GM23248 (cell line): ENCODE measurements at places on chromosomes 6 and 20. TPM values are rescaled to one million over a fixed set of nuclear protein-coding genes. Genes with fewer than 3 reads are reported as not detected.

- no peaks in the 10 kb centered on the region for H3K27me3 ChIP-seq
- DNase-seq: no peak
- H3K4me1 ChIP-seq: no peaks in the 10 kb centered on the region
- H3K27ac ChIP-seq: no peak overlapping the region
- no peaks in the 10 kb centered on the region for H3K36me3 ChIP-seq
Observed at GRCh38 chr20:40016392-40016791, 672.6 kb downstream of the MAFB start.

GTSF1L gene
- polyA plus RNA-seq: not detected in 2 replicates

GRCh38 chr6:4358414-4359107, 223.2 kb upstream of the ECI2 start:
- no peaks in the 10 kb centered on the region for H3K36me3 ChIP-seq
- H3K27ac ChIP-seq: peak overlapping the region; percentile 99
- peak; percentile 100 for DNase-seq
- no peaks in the 10 kb centered on the region for H3K27me3 ChIP-seq
- H3K4me3 ChIP-seq: peak overlapping the region; percentile 59

C6orf58 gene
- polyA plus RNA-seq: not detected in 2 replicates

GSTA3 gene
- not detected in 2 replicates for polyA plus RNA-seq

WFDC10B gene
- polyA plus RNA-seq: not detected in 2 replicates

GRCh38 chr6:33192105-33192646, at the start of gene COL11A2:
Gene COL11A2, minus strand, starts transcription at chr6:33192467. Its CDS starts 227 bp downstream, at chr6:33192240.
- no peak within 1 kb of the TSS for H3K27ac ChIP-seq
- H3K36me3 ChIP-seq: peaks cover 15% of the 10 kb centered on the region
- DNase-seq: no peak
- H3K4me1 ChIP-seq: no peaks in the 10 kb centered on the region
- peak within 1 kb of the TSS; percentile 66 for H3K4me3 ChIP-seq

- DNase-seq: no peak
- no peaks in the 10 kb centered on the region for H3K36me3 ChIP-seq
- H3K4me1 ChIP-seq: no peaks in the 10 kb centered on the region
Observed at GRCh38 chr20:47476452-47476851, 25.2 kb upstream of the NCOA3 start.

- no peaks in the 10 kb centered on the region for H3K27me3 ChIP-seq
- 0 out of 2 replicates have a peak overlapping the region, but pooled peaks have one; percentile 13 for H3K27ac ChIP-seq
- no peak overlapping the region for H3K4me3 ChIP-seq
- H3K4me1 ChIP-seq: peaks cover 32% of the 10 kb centered on the region
- DNase-seq: no peak
- no peaks in the 10 kb centered on the region for H3K36me3 ChIP-seq
Observed at GRCh38 chr6:125169522-125169921, 15.9 kb downstream of the TPD52L1 start.

GRCh38 chr20:46749147-46749546, 39.7 kb downstream of the SLC2A10 start:
- no peak overlapping the region for H3K4me3 ChIP-seq
- H3K27ac ChIP-seq: no peak overlapping the region
- peaks cover 17% of the 10 kb centered on the region for H3K4me1 ChIP-seq
- H3K27me3 ChIP-seq: no peaks in the 10 kb centered on the region; the same call in 1 of the 2 replicates

DNA sequence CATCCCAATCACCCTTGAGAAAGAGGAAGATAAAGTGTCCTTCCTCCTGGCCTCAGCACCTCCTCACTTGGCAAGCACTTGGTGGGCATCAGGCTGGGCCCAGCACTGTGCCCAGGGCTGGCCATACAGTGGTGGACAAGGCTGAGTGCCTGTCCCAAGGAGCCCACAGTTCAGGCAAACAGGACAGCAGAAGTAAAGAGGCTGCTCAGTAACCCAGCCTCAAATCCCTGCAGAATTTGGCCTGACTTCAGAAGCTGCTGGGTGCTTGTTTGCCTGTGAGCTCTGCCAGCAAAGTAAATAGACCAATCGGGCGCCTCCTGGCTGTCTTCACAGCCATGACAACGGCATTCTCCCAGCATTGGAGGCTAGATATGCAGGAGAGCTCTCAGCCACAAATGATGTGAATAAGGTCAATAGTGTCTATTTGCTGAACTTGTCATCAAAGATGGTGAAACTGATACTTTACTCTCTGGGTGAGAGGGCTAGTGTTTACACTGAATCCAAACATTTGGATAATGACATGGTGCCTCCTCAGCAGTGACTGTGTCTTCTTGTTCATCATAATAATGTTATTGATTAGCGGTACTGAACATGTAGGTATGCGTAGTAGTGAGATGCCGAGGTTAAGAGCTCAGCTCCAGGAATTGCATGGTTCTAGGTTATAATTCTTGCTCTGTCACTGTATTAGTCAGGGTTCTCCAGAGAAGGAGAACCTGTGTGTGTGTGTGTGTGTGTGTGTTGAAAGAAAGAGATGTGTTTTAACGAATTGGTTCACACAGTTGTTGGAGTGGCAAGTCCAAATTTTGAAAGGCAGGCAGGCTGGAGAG, 36.9 kb upstream of the FANCE start:
- no peaks in the 10 kb centered on the region for H3K36me3 ChIP-seq
- peaks cover 12% of the 10 kb centered on the region for H3K4me1 ChIP-seq
- H3K27me3 ChIP-seq: no peaks in the 10 kb centered on the region
- peak overlapping the region; percentile 45 for H3K27ac ChIP-seq

TAP2 gene
- 4.6 and 5.1 TPM in 2 replicates for polyA plus RNA-seq

- H3K4me1 ChIP-seq: no peaks in the 10 kb centered on the region
- H3K27ac ChIP-seq: no peak overlapping the region
- H3K27me3 ChIP-seq: no peaks in the 10 kb centered on the region
- DNase-seq: peak; percentile 12
- no peaks in the 10 kb centered on the region for H3K36me3 ChIP-seq
- H3K4me3 ChIP-seq: no peak overlapping the region
Observed at GRCh38 chr6:137297887-137298286, 78.7 kb upstream of the IFNGR1 start.

- H3K27me3 ChIP-seq: no peaks in the 10 kb centered on the region
- no peak overlapping the region for H3K27ac ChIP-seq
- no peak overlapping the region for H3K4me3 ChIP-seq
- no peaks in the 10 kb centered on the region; the same call in 1 of the 2 replicates for H3K36me3 ChIP-seq
Observed at GRCh38 chr6:10794239-10794638, 44.1 kb downstream of the MAK start.

- DNase-seq: no peak
- H3K4me1 ChIP-seq: no peaks in the 10 kb centered on the region
- H3K27ac ChIP-seq: no peak overlapping the region
- H3K4me3 ChIP-seq: no peak overlapping the region
- H3K36me3 ChIP-seq: no peaks in the 10 kb centered on the region
- peaks cover 12% of the 10 kb centered on the region; the same call in 1 of the 2 replicates for H3K27me3 ChIP-seq
Observed at GRCh38 chr6:41343641-41344187, 8.3 kb downstream of the NCR2 start.

DNA sequence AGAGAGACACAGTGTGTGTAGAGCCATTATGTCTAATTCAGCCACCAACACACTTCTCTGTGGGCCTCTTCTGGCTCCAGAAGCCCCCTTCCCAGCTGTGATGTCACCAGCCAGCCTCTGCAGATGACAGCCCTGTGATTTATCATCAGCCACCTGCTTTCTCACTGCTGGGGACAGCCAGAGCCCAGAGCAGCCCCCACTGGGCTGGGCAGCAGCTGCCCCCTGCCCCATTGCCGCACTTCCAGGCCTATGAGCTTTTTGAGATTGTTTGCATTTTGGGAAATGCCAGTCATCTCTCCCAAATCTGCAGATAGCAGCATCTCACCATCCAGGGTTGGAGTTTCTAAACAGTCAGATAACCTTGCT, 21.9 kb upstream of the STX16 start:
- H3K36me3 ChIP-seq: no peaks in the 10 kb centered on the region
- no peaks in the 10 kb centered on the region for H3K27me3 ChIP-seq
- H3K4me3 ChIP-seq: no peak overlapping the region
- DNase-seq: no peak
- H3K27ac ChIP-seq: no peak overlapping the region
- H3K4me1 ChIP-seq: peaks cover 28% of the 10 kb centered on the region

- no peaks in the 10 kb centered on the region for H3K36me3 ChIP-seq
- H3K27ac ChIP-seq: no peak overlapping the region
- DNase-seq: no peak
- peaks cover 8% of the 10 kb centered on the region; the same call in 1 of the 2 replicates for H3K27me3 ChIP-seq
- H3K4me1 ChIP-seq: no peaks in the 10 kb centered on the region
- H3K4me3 ChIP-seq: no peak overlapping the region
Observed at GRCh38 chr20:57591289-57592229, 28.7 kb downstream of the ZBP1 start.

- H3K4me3 ChIP-seq: no peak overlapping the region
- H3K27ac ChIP-seq: no peak overlapping the region
- H3K27me3 ChIP-seq: no peaks in the 10 kb centered on the region
- no peaks in the 10 kb centered on the region for H3K36me3 ChIP-seq
Observed at GRCh38 chr6:137801352-137802114, 65.5 kb upstream of the TNFAIP3 start.

RGS17 gene
- polyA plus RNA-seq: 0.36 and 0.75 TPM in 2 replicates

DNA sequence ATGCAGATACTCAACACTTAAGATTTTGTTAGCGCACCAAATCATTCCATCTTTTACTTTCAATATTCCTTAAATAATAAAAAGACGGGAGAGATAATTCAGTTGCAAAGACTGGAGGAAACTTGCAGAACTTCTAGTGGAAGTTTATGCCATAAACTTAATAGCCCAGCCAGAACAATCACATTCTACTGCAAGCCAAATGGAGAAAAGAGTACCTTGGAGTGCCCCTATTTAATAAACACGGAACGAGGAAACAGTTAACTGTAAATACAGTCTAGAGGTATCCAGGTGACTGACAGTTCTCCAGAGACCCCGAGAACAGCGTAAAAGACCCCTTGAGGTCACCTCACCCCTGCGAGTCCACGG, 635 bp downstream of the SLC35B3 start:
- peak overlapping the region; percentile 97 for H3K27ac ChIP-seq
- peak; percentile 35 for DNase-seq
- H3K27me3 ChIP-seq: no peaks in the 10 kb centered on the region
- peaks cover 33% of the 10 kb centered on the region for H3K4me1 ChIP-seq
- H3K4me3 ChIP-seq: peak overlapping the region; percentile 99
- H3K36me3 ChIP-seq: peaks cover 3% of the 10 kb centered on the region; the same call in 1 of the 2 replicates

DNA sequence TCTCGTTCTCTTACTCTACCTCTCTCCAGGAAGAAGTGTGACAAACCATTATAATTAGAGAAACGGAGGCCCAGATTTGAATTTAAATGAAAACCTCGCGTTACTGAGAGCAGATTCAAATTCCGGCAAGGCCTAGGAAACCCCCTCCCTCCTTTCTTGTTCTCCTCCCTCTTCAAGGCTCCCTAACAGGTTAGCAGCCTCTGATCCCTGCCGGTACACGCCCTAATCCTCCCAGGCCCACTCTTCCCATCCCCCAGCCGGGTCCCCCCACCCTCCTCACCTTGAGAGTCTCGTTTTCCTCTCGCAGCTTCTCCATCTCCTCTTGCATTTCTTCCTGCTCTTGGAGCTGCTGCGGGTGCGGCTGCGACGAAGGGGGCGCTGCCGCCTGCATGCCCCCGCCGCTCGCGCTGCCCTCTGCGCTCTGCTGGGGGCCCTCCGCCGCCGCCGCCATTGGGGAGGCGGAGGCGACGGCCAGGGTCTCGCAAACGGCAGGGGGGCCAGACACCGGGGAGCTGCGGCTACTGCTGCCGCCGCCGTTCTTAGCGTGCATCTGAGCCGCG, 3.8 kb downstream of the MTCL3 start:
- H3K36me3 ChIP-seq: no peaks in the 10 kb centered on the region
- no peaks in the 10 kb centered on the region for H3K27me3 ChIP-seq
- H3K4me1 ChIP-seq: peaks cover 6% of the 10 kb centered on the region; the same call in 1 of the 2 replicates
- H3K4me3 ChIP-seq: peak overlapping the region; percentile 80

OPN5 gene
- not detected in 2 replicates for polyA plus RNA-seq

- H3K4me1 ChIP-seq: peaks cover 7% of the 10 kb centered on the region
- no peak overlapping the region for H3K27ac ChIP-seq
- no peaks in the 10 kb centered on the region for H3K36me3 ChIP-seq
- H3K4me3 ChIP-seq: no peak overlapping the region
- no peak for DNase-seq
Observed at GRCh38 chr20:4608861-4609260, 112.8 kb upstream of the PRND start.

MYLK2 gene
- polyA plus RNA-seq: not detected in 2 replicates

PSORS1C2 gene
- 0.16 TPM in 1 of 2 replicates, not detected in the other for polyA plus RNA-seq

ZNF343 gene
- polyA plus RNA-seq: 7.0 and 8.1 TPM in 2 replicates

PPP1R14C gene
- 9.4 and 10.1 TPM in 2 replicates for polyA plus RNA-seq

FNDC1 gene
- 7.8 and 8.6 TPM in 2 replicates for polyA plus RNA-seq

DNA sequence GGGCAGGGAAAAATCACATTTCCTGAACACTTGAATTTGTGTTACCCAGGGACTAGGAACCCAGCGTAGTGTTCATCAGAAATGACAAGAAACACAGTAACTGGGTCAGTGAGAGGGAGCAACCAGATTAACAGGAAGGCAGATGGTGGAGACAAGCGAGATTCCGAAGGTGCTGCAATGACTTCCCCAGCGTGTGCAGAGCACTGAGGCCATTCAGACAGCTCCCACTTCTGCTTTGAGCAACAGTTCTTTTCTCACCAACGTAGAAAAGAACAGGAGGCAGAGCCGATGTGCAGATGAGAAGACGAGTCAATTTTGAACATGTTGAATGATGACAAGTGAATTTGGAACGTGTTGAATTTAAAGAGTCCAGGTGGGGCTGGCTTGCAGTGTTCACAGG, 63.1 kb upstream of the IFNGR1 start:
- no peaks in the 10 kb centered on the region for H3K36me3 ChIP-seq
- H3K27ac ChIP-seq: no peak overlapping the region
- no peaks in the 10 kb centered on the region for H3K27me3 ChIP-seq
- peaks cover 6% of the 10 kb centered on the region; the same call in 1 of the 2 replicates for H3K4me1 ChIP-seq

GRCh38 chr6:3749977-3750316, 1.6 kb downstream of the PXDC1 start:
- H3K36me3 ChIP-seq: no peaks in the 10 kb centered on the region
- peak overlapping the region; percentile 94 for H3K27ac ChIP-seq
- peak; percentile 91 for DNase-seq

GJA10 gene
- not detected in 2 replicates for polyA plus RNA-seq

- H3K36me3 ChIP-seq: no peaks in the 10 kb centered on the region
- H3K27ac ChIP-seq: no peak overlapping the region
- DNase-seq: no peak
Observed at GRCh38 chr20:11098888-11099287, 425.1 kb upstream of the JAG1 start.

HNF4A gene
- polyA plus RNA-seq: not detected in 2 replicates

GRCh38 chr6:167698540-167698939, 128.2 kb upstream of the AFDN start:
- DNase-seq: no peak
- no peaks in the 10 kb centered on the region for H3K27me3 ChIP-seq
- H3K4me1 ChIP-seq: no peaks in the 10 kb centered on the region
- no peak overlapping the region for H3K4me3 ChIP-seq

IRF4 gene
- polyA plus RNA-seq: 0.23 and 0.70 TPM in 2 replicates

BIRC7 gene
- not detected in 2 replicates for polyA plus RNA-seq

- no peaks in the 10 kb centered on the region for H3K36me3 ChIP-seq
- no peak overlapping the region for H3K4me3 ChIP-seq
- H3K27ac ChIP-seq: no peak overlapping the region
- no peaks in the 10 kb centered on the region for H3K27me3 ChIP-seq
Observed at GRCh38 chr6:62150048-62150663, 135.9 kb downstream of the KHDRBS2 start.

DNA sequence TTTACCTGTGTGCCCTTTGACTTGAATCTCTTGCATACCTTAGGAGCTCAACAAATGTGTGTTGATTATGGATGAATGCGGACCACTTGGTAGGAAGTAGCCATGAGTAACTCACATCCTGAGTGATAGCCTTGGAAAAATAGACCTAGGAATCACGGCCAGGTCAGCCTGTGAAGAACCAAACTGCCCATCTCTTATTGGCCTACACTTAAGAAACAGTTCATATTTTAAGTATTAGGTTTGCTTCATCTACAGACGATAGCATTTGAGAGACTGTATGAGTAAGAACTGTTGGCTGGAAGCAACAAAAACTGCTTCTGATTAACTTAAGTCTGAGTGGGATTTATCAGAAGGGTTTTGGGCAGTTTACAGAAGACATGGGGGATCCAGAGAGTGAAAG, 320.1 kb upstream of the PRND start:
- H3K27ac ChIP-seq: peak overlapping the region; percentile 28
- peaks cover 25% of the 10 kb centered on the region for H3K4me1 ChIP-seq
- no peaks in the 10 kb centered on the region for H3K36me3 ChIP-seq
- 0 out of 2 replicates have a peak overlapping the region, but pooled peaks have one; percentile 9 for H3K4me3 ChIP-seq
- peak; percentile 77 for DNase-seq
- H3K27me3 ChIP-seq: no peaks in the 10 kb centered on the region

NOX3 gene
- polyA plus RNA-seq: not detected in 2 replicates
